ENCODE measurements at places on chromosomes 2 and 18.

- no peak for DNase-seq
These were observed 98.0 kb upstream of the ZSWIM2 start for GRCh38 chr2:186946896-186947467.

GRCh38 chr18:8478968-8479370 lies 130.3 kb upstream of the RAB12 start:
- no peak for DNase-seq

- DNase-seq = no peak
These were observed 105.3 kb downstream of the COMMD1 start for GRCh38 chr2:62010632-62011256.

GRCh38 chr18:80194874-80195570 lies 52.3 kb downstream of the PARD6G start:
- no peak for DNase-seq

- no peak for DNase-seq
These were observed at the start of gene ZNF385B for GRCh38 chr2:179861416-179862067. TSS of gene ZNF385B (minus strand) at chr2:179861612.

GRCh38 chr2:194802589-194802988 lies 854.4 kb upstream of the SLC39A10 start:
- no peak for DNase-seq

Measured in DMS 273 treated with DMSO at 0.1 percent for 48 hours (cell line).